ENCODE measurements at places on chromosomes 7 and 10.

DNA sequence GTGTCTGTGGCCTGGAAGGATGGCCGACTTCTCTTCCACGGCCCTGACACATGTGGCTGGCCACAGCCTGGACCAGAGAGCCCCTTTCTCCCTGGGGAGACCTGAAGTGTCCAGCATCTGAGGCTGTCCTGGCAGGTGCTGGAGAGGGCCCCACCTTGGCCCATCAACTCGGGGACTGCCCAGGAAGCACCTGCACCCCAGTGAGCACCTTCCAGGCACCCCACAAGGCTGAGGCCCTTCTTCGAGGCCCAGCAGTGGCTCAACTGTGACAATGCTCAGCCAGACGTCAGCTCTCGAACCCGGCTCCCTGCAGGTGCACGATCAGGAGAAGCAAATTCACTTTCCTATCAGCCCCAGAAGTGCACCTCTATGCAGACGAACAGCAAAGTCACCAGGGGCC is 24.3 kb downstream of the RGS10 start:
- no peak for DNase-seq

DNA sequence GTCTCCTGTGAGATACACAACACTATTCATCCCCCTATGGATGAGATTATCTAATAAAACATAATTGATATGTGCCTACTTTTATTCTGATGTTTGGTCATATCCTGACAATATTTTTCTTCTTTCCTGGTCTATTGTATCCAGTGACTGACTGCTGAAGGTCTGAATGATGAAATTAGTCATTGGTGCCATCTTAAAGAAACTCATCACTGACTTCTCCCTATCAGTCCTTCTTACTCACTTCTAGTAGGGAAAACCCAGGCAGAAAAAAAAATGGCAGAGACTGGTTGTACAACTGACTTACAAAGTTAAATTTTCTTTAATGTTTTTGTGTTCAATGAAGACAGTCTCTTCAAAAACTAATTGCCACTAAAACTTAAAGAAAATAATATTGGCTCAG is 377.4 kb downstream of the HTR7 start:
- DNase-seq: no peak

GRCh38 chr10:107022600-107023354 is 141.7 kb downstream of the SORCS1 start:
- DNase-seq: no peak

GRCh38 chr7:7181519-7182155 is 707 bp upstream of the C1GALT1 start:
- no peak for DNase-seq

DNA sequence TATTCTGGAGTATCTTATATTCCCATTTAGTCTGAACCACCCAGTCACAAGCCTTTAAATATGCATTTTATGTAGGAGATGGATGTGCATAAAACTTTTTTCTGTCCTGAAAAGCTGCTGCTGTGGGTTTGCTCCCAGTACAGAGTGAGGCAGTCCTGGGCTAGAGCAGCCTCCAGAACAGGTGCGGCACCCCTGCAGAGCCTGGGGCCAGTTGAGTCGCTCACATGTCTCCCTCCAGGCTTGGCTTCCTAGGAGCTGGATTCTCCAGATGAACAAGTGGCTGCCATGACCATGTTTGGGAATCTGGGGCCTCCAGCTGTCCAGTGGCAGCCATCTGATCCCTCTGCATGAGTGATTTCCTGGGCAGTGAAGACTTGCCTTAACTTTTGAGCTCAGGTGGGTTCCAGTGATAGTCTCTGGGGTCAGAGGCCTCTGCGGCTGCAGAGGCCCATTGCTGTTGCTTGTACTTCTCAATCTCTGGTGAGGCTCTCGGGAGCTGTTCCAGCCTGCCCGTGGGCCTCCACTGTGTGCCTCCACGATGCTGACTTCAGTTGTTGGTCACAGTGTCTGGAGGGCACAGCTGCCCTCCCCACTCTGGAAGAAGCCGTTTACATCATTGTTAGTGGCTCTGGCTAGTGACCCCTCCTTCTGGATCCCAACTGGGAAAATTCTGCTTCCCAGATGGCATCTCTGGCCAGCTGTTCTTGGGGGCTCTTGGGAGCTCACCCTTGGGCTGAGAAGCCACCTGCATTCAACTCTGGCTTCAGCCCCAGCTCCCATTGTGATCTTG is 120.4 kb downstream of the EMX2 start:
- no peak for DNase-seq

- DNase-seq: no peak
Measured at GRCh38 chr10:77784856-77785255, 141.7 kb downstream of the DLG5 start.

GRCh38 chr10:118790058-118790457 is 35.3 kb upstream of the CACUL1 start:
- DNase-seq: no peak

DNA sequence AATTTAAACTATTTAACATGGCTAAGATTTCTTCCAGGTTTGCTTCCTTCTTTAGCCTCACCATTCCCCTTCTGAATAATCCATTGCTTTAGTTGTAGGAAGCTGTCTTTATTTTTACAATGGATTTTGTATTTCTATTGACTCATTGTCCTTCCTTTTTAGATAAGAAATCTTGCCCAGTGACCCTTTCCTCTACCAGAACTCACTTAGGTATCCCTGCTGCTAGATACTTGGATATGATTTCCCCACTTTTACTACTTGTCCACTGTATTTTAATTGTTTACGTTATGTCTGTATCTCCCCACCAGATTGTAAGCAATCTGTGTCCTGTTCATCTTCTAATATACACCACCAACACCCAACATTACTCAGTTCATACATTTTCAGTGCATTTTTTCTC is 47.7 kb upstream of the MDFIC start:
- no peak for DNase-seq

DNA sequence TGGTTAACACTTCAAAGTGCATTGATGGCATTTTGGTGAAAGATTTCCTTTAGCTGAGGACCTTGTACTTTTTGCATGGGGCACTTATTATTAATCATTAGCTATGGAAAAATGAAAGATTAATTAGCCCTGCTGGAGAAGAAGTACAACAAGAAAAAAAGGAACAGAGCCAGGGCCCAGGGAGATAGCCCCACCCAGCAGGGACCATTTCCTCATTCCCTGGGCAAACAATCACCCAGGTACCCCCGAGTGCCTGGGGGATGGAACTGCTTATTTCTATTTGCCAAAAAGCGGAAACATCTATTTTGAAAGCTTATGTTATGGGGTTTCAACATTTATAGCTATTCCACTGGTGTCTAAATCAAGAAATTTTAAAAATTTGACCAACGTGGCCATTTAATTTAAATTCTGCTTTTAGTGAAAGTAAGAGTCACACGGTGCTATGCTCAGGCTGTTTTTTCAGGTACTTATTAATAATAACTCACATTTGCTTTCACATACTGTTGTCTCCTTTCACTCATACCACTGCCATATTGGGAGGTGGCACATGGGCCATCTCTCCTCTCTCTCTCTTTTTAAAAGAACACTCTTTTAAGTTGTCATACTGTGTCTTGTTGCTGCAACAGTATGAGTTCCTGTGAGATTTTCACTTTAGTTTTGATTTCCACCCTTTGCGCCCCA is 143.6 kb upstream of the KIF5B start:
- no peak for DNase-seq

DNA sequence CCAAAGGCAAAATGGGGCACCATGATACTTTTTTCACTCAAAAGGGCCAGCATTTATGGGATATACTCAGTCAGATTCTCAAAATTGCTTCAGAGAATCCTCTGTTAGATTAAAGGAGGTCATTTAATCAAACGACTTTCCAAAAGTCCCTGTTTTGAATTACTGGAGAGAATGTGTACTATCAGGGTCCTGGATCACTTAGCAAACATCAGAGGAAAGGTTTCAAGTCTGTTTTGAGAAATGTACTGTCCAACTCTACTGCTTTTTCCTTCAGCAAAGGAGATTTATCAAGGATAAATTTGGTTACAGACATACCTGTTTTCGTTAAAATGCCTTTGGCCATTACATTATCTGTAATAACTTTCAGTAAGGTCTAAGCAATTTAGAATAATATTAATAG is 340.9 kb downstream of the GFRA1 start:
- no peak for DNase-seq

DNA sequence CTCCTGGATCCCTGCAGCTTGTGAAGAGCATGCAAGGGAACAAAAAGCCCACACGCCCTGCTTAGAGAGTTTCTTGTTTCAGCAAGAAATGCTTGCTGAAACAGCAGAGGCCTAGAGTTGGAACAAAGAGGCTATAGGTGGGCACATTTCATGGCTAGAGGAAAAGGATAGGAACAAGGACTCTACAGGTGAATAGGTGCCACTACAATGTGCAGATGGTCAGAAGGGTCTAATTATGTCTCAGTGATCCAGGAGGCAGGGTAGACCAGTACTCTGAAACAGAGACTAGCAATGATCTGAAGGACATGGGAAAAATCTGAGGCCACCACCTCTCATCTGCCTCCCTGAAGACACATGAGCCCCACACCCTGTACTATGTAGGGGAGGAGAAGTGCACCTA is 609.0 kb downstream of the REEP3 start:
- DNase-seq: no peak

DNA sequence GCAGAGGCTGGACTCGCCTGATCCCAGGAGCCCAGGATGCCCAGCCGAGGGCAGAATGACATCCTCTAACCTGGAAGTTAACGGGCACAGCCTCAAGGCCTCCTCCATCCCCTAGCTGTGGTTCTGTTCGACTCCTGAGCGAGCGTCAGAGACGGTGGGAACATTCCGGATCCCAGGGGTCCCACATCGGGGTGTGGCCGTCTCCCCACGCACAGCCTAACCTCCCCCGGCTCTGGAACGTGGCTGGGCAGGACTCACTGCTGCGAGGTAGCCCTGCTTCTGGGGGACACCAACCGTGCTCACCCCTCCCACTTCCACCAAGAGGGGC is 8.4 kb downstream of the FOXL3 start:
- no peak for DNase-seq

DNA sequence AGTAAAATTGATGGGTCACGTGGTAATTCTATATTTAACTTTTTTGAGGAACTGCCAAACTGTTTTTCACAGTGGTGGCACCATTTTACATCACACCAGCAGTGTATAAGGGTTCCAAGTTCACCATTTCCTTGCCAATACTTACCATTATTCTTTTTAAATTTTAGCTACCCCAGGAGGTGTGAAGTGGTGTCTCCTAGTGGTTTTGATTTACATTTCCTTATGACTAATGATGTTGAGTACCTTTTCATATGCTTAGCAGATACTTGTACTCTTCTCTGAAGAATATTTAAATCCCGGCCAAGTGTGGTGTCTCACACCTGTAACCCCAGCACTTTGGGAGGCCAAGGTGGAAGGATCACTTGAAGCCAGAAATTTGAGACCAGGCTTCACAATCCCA is 28.5 kb downstream of the FHIP2A start:
- no peak for DNase-seq

DNA sequence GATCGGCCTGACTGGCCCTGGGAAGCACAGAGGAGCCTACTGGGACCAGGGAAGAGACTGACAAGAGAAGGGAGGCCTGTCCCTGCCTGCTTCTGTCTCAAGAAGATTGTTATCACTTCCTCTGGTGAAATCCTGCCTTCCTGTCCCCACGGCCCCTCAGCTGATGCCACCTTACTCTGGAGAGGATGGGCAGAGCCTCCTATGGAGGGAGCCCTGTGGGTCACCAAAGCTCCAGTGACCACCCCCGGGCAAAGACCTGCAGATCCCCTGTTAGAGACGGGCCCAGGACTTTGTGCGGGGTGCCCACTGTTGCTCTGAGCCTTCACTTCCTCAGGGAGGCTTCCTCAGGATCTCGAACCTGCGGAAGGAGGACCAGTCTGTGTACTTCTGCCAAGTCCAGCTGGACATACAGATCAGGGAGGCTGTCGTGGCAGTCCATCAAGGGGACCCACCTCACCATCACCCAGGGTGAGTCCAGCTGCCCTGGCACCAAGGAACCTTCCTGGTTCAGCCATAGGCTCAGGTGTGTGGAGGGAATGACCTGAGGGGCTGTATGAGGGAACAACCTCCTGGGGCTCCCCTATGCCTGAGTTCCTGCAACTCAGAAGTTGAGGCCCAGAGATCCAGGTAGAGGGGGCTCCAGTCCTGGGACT is 1.4 kb upstream of the PILRB start:
- no peak for DNase-seq

DNA sequence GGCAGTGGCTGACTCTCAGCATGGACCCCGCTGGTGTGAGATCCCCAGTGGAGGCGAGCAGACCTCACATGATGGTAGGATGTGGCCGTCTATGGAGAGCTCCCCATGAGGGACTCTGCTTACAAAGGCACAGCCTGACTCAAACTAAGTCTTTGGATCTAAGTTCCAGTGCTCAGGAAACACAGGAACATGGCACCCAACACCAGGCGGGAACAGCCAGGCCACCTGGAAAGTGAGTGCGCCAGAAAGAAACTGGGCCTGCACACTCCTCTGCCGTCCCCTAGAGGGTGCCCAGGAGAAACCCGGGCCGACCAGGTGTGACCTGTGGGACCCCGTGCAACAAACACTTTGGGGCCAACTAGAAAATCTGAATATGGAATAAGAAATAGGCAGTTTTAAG is 10.0 kb downstream of the PITRM1 start:
- DNase-seq: no peak

- no peak for DNase-seq
Measured at GRCh38 chr10:122243550-122243949, 27.5 kb upstream of the BTBD16 start.

DNA sequence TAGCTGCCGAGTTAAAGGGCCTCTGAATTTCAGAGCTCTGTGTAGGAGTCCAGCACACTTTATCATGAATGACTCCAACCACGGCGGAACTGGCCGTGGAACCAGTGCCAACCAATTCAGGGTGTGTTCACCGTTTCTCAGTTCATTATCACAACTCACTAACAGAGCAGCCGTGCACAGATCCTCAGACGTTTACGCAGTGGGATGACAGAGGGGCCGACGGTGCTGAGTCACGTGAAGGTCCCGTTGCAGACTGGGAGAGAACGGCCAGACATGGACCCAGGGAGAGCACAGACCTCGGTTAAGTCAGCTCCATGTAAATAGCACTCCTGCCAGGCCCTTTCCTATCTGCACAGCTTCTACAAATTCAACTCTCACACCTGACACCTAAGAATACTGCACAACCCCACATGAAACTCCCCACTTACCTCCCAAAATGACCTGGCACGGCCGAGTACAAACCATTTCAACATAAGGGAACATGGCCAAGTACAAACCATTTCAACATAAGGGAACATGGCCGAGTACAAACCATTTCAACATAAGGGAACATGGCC is 95.5 kb downstream of the DIP2C start:
- DNase-seq: no peak
